Hepatocyte (in vitro differentiated cells): ENCODE measurements at places on chromosomes 7 and 10. TPM values are rescaled to one million over a fixed set of nuclear protein-coding genes. Genes with fewer than 3 reads are reported as not detected.

OPN1SW gene
- not detected in 2 replicates for total RNA-seq

ELAPOR2 gene
- total RNA-seq: 26.7 and 28.3 TPM in 2 replicates

DNA sequence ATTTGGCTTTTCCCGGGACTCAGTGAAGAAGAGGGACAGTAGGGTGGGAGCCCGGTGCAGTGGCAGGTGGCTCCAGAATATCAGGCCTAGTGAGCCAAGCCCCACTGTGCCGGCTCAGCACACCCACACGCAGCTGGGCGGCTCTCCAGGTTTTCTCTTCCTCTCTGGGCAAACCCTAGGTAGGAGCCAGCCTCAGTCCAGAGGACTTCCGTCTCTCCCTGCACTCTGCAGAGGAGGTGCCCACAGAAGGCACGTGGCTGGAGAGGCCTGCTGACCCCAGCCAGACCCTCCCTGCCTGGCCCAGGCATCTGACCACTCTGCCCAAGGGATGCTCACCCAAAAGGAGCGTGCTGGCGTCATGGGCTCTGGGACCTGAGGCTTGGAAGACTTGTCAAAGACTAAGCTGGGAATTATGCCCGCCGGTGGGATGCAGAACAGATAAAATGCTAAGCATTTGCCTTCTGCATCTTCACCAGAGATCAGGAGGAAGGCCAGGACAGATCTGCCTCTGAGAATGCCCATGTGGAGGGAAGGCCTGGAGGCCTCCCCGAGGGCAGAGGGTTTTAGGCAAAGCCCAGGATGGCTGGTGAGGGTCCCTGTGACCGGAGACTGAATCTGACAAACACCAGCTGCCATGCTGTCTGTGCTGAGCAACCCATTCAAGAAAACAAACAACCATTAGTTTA lies 40.2 kb downstream of the TCERG1L start:
- no peaks in the 10 kb centered on the region for H3K4me1 ChIP-seq
- no peak for DNase-seq
- H3K36me3 ChIP-seq: no peaks in the 10 kb centered on the region
- no peak overlapping the region for H3K4me3 ChIP-seq
- H3K27me3 ChIP-seq: peaks cover 8% of the 10 kb centered on the region

- no peak for DNase-seq
- peaks cover 12% of the 10 kb centered on the region for H3K27me3 ChIP-seq
- no peak overlapping the region for H3K4me3 ChIP-seq
- no peaks in the 10 kb centered on the region for H3K4me1 ChIP-seq
- no peak overlapping the region for H3K27ac ChIP-seq
Measured at GRCh38 chr7:127413962-127414361, 21.5 kb upstream of the ZNF800 start.

- H3K4me3 ChIP-seq: no peak overlapping the region
- no peaks in the 10 kb centered on the region for H3K27me3 ChIP-seq
- H3K36me3 ChIP-seq: no peaks in the 10 kb centered on the region
- no peak for DNase-seq
Measured at GRCh38 chr7:124056234-124056633, 23.4 kb upstream of the TMEM229A start.

DNA sequence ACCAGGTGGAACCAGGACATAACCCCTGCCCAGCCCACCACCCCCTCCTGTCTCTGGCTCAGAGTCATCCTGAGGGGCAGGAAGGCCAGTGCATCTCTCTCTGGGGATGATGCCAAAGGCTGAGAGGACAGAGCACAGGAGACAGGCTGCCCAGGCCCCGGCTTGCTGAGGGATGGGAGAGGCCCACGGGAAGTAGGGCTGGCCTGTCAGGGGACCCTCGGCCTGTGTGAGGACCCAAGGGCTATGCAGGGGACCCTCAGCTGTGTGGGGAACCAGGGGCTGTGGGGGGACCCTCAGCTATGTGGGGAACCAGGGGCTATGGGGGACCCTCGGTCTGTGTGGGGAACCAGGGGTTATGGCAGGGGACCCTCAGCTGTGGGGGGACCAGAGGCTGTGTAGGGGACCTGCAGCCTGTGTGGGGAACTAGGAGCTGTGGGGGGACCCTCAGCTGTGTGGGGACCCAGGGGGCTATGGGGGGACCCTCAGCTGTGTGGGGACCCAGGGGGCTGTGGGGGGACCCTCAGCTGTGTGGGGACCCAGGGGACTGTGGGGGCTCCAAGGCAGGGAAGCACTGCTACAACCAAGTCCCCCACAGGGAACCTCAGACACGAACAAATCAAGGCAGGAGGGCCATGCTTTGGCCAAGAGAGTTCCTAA lies 27.7 kb downstream of the EBF3 start:
- H3K27ac ChIP-seq: no peak overlapping the region
- H3K36me3 ChIP-seq: no peaks in the 10 kb centered on the region
- no peak for DNase-seq
- no peaks in the 10 kb centered on the region for H3K27me3 ChIP-seq
- H3K4me1 ChIP-seq: no peaks in the 10 kb centered on the region
- H3K4me3 ChIP-seq: no peak overlapping the region

DNA sequence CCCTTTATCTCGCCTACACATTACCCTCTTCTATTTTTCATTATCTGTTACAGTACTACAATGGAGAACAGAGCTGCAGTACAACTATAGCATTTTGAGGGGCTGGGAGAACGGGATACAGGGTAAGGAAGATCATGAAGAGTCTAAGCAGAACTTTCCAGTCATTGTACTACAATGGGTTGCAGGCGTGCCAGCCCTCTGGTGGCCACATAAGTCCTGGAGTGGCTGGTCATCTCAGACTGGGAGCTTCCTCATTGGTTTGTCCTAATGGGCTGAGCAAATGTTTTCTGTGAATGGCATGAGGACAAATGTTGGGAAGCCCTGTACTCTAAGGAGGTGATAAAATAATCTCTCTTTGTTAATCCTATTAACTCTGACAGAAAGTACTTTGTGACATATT lies 33.0 kb downstream of the TMEM106B start:
- H3K36me3 ChIP-seq: no peaks in the 10 kb centered on the region
- no peak overlapping the region for H3K4me3 ChIP-seq
- no peaks in the 10 kb centered on the region for H3K27me3 ChIP-seq
- H3K4me1 ChIP-seq: no peaks in the 10 kb centered on the region
- DNase-seq: peak; percentile 30

DNA sequence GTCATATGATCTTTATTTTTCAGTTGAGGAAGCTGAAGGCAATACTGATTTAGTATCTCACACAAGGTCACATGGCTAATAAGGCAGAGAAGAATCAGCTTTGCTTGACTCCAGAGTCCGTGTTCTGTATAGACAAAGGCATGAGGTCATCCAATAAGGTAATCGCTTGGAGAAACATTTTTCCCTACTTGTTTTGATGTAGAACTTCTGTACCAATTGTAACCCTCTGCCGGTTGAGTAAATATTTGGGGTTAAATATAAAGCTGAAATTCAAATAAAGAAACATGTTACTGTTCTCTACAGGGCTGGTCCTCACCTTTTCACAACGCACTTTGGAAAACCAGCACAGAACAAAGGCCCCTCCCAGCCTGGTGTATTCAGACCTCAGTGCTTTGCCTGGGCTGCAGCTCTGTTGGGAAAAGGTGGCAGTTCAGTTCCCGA lies 83.0 kb upstream of the INSYN2A start:
- peak; percentile 53 for DNase-seq
- H3K27me3 ChIP-seq: no peaks in the 10 kb centered on the region
- no peaks in the 10 kb centered on the region for H3K36me3 ChIP-seq

GRCh38 chr10:59463909-59464308 lies 101.6 kb upstream of the FAM13C start:
- no peaks in the 10 kb centered on the region for H3K4me1 ChIP-seq
- no peak overlapping the region for H3K27ac ChIP-seq
- H3K27me3 ChIP-seq: no peaks in the 10 kb centered on the region
- no peaks in the 10 kb centered on the region for H3K36me3 ChIP-seq
- H3K4me3 ChIP-seq: no peak overlapping the region
- no peak for DNase-seq
